ENCODE measurements at places on chromosomes 16 and 17.

DNA sequence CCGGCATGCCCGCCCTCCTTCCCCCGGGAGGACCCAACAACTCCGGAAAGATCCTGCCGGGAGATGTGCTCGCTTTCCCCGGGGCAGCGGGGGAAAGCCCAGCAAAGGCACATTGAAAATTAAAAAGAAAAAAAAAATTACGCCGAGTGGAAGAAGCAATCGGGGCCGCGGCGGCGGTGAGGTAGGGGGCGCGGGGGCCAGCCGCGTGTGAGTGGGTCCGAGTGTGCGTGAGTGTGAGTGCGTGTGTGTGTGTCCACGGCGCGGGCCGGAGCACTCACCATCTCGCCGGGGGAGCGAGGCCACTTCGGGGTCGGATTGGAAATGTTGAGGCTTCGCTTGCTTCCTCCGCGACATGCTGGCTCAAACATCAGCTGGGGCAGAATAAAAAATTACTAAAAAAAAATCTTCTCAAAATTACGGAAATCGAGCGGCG lies at the start of gene SALL1:
SALL1 (minus strand) TSS at position 383 of the 433 bp plus-strand sequence; CDS start at position 354, 29 bp downstream.
- peak; percentile 66 for DNase-seq

- peak; percentile 49 for DNase-seq
Observed at GRCh38 chr17:68526548-68526947, 14.3 kb downstream of the PRKAR1A start.

DNA sequence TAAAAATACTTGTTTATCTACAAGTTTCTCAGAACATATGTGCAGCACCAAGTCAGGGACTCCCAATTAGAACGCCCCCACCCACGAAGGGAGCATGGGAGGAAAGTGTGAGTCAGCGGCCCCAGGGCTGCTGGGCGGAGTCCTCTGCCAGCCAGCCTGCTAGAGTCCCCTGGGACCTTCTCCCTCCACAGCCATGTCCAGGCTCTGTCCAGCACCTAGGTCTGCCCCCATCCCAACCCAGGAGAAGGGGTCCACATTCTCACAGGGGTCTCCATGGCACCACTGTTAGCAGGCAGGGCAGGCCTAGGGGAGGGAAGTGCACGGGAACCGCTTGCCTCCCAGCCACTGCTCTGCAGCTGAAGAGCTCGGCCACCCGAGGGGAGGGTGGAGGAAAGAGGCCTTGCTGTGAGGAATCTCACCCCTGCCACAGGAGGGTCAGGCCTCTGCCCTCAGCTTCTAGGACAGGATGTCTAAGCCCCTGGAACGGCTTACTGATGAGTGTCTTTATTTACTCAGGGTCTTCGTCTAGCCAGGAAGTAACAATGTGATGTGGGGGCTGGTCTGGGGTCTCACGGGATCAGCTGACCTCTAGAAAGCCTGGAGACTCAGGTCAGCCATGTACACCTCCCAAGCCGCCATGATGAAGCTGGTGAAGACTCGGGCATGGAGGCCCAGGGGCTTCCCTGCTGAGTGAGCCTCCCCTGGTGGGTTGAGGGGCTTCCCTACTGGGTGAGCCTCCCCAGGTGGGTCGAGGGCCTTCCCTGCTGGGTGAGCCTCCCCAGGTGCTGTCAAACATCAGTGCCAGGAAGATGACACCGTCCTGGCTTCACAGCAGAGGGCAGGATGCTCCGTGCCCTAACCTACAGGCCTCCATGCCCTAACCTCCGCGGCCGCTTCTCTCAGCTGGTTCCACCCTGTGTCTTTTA lies 190.3 kb downstream of the RBFOX3 start:
- no peak for DNase-seq

GRCh38 chr16:27745348-27745747 lies 195.4 kb downstream of the KATNIP start:
- no peak for DNase-seq

GRCh38 chr16:56303066-56303715 lies 111.9 kb downstream of the GNAO1 start:
- DNase-seq, result no peak

GRCh38 chr16:50571786-50572185 lies 23.6 kb downstream of the NKD1 start:
- no peak for DNase-seq

- no peak for DNase-seq
Observed at GRCh38 chr16:48441106-48441505, 55.9 kb upstream of the SIAH1 start.

DNA sequence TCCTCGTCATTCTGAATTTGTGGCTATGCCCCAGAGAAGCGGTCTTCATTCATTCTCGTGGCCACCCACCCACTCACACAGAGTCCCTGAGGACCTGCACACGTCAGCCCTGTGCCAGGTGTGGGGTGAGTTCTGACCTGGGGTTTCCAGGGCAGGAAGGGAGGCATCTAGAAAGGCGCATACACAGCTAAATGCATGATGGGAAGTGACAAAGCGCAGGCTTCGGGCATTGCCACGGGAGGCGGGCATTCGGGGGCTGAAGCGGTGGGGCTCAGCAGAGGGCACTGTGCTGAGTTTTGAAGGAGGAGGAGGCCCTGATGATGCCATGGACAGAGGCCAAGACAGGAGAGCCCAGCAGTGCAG lies 10.9 kb downstream of the UBALD2 start:
- no peak for DNase-seq

DNA sequence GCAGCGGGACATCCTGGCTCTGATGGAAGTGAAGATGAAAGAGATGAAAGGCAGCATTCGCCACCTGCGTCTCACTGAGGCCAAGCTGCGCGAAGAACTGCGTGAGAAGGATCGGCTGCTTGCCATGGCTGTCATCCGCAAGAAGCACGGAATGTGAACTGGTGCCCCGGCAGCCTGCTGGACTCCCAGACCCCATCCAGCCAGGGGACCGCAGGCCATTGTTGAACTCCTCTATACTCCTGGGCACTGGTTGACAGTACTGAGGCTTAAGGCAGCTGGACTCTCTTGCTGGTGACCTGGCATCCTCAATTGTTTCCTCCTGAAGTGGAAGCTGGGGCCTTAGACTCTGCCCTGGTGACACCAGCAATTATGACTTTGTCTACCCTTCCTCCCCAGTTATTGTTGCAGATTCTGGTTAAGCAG lies 1.2 kb downstream of the THAP11 start:
- no peak for DNase-seq

GRCh38 chr16:67964477-67965131 lies 3.8 kb downstream of the SLC12A4 start:
- no peak for DNase-seq

DNA sequence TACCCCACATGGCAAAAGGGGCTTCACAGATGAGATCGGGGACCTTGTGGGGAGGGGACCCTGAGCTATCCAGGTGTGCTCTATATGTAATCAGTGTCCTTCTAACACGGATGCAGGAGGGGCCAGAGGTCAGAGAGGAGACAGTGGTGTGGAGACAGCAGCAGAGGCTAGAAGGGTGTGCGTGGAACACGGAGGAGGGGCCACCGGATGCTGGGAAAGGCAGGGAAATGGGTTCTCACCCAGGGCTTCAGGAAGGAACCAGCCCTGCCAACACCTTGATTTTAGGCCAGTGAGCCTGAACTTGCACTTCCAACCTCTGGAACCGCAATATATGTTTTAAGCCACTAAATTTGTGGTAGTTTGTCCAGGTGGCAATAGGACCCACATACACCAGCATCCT lies 4.6 kb upstream of the SLC38A8 start:
- no peak for DNase-seq

DNA sequence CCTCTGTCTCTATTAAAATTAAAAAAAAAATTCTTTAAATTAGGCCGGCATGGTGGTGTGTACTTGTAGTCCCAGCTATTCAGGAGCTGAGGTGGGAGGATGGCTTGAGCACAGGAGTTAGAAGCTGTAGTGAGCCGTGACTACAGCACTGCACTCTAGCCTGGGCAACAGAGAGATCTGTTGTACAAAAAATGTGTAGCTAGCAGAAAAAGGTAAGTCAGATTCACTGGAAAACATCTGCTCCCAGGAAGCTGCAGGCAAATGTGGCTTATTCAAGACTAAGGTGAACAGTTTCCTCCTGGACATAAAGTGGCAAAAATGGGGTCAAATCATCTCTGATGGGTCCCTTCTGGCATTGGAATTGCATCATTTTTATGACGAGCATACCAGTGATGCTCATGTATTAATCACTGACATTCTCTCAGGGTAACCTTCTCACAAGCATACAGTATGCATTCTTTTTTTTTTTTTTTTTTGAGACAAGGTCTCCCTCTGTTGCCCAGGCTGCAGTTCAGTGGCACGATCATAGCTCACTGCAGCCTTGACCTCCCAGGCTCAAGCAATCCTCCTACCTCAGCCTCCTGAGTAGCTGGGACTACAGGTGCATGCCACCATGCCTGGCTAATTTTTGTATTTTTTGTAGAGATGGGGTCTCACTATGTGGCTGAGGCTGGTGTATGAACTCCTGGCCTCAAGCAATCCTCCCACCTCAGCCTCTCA lies 48.7 kb downstream of the CPPED1 start:
- DNase-seq, result no peak

DNA sequence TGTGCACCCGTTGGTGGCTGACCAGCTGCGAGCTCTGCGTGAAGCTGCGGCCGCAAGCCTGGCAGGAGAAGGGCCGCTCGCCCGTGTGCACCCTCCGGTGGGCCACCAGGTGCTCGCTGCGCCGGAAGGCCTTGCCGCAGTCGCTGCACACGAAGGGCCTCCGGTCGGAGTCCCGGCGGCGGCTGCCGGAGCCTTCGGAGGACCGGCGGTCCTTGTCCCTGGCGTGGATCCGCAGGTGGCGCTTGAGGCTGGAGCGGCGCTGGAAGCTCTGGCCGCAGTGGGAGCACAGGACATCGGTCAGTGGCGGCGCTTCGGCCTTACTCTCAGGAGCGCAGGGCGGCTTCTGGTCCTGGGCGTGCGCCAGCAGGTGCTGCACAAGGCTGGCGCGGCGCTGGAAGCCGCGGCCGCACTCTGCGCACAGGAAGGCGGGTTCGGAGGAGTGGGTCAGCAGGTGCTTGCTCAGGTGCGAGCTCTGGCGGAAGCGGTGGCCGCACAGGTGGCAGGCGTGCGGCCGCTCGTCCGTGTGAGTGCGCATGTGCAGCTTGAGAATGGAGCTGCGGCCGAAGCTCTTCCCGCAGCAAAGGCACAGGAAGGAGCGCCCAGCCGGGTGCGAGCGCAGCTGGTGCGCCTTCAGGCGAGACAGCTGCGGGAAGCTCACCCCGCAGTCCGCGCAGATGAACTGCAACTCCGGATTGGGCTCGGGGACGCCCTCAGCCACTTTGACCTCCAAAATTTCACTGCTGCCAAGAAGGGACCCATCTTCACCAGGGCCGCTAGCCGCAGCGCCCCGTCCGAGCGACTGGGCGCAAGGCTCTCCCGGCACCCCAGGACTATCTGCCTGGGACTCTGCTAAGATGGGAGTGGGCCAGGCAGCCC lies 9.1 kb downstream of the ZSCAN10 start:
- DNase-seq, result no peak

DNA sequence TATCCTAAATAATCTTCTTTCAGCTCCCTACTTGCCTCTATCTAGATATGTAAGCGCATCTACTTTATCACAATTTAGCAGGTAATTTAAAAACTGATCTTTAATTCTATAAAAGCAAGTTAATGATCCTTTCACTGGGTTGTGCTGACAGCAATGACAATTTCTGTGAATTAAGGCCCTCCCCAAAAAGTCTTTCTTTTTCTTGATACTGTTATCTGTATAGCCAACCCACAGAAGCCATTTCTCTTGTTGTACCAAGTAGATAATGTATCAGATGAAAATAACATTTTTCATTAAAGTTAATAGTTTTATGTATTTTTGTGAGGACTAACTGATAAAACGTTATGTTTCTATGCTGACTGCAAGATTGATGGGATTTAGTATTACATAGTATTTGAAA lies 3.8 kb downstream of the ZPBP2 start:
- DNase-seq, result no peak

GRCh38 chr17:45132572-45133463 lies 503 bp upstream of the PLCD3 start:
- peak; percentile 93 for DNase-seq

DNA sequence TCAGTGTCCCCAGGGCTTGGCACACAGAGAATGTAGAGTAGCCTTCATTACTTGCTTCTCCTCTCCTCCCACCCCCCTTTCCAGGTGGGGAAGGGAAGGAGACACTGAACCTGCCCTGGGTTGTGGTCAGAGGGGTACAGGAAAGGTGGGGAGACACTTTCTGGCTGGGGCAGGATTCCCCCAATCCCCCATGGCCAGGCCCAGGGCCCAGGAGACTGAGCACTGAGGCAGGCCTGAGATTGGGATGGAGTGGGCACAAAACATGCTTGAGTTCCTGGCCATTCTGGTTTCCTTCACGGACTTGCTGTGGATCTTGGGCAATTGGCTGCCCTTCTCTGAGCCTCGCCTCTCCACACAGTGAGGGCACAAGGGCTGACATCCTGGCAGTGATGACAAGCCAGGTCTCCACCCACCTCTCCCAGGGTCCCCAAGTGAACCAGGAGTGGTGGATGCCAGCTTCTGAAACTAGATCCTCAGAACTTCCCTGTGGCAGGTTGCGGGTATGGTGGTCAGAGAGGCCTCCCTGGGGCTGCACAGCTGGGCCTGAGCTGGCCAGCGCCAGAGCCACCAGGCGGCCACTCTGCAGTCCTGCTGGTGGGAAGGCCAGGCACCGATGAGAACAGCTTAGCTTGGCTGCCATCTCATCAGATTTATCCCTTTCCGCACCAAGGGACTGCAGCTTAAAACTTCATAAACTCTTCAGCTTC lies 9.3 kb downstream of the ZNF629 start:
- peak; percentile 56 for DNase-seq

DNA sequence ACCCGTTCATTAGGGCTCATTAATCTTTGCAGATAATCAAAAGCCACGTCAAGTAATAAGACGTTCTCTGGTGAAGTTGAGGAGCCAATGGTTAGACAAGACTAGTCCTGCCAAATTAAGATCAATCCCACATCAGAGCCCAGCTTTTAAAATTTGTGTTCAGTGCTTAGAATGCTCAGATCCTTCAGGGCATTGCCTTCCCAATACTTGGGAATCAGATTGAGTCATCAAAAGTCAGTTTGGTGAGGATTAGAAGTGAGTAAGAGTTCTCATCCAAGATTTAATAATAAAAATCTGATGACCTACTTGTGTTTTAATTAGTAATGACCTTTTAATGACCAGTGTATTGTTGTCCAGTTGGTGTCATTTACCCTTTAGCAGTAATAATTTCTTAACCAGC lies 19.8 kb downstream of the MAP2K4 start:
- DNase-seq, result no peak

DNA sequence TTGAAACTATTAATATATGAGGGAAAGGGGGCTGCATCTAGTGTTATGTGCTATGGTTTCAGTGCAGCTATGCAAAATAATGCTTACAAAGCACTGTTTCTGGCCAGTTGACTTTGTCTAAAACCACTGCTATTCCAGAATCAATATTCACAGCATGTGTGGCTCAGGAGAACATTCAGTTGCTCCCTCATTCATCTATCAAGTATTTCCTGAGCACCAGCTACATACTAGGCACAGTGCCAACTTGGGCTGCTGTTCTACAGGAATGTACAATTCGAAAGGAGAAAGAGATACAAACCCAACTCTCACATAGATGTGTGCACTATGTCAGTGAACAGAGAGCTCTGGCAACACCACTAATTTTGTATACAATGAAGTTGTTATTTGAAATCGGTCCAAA lies 183.0 kb downstream of the PHKB start:
- no peak for DNase-seq

GRCh38 chr16:13108126-13108525 lies 206.7 kb downstream of the SHISA9 start:
- DNase-seq, result no peak

GRCh38 chr16:870856-871561 lies 70.5 kb upstream of the GNG13 start:
- DNase-seq, result no peak

GRCh38 chr16:74623214-74623838 lies 16.4 kb upstream of the GLG1 start:
- no peak for DNase-seq
